ENCODE measurements at places on chromosomes 4 and X. TPM values are rescaled to one million over a fixed set of nuclear protein-coding genes. Genes with fewer than 3 reads are reported as not detected.

The SATL1 gene
- not detected for total RNA-seq

The SPANXB1 gene
- total RNA-seq = 5.2 TPM

The SSX2B gene
- not detected for total RNA-seq

The LUZP4 gene
- total RNA-seq = not detected

The REPS2 gene
- total RNA-seq = 0.08 TPM

DNA sequence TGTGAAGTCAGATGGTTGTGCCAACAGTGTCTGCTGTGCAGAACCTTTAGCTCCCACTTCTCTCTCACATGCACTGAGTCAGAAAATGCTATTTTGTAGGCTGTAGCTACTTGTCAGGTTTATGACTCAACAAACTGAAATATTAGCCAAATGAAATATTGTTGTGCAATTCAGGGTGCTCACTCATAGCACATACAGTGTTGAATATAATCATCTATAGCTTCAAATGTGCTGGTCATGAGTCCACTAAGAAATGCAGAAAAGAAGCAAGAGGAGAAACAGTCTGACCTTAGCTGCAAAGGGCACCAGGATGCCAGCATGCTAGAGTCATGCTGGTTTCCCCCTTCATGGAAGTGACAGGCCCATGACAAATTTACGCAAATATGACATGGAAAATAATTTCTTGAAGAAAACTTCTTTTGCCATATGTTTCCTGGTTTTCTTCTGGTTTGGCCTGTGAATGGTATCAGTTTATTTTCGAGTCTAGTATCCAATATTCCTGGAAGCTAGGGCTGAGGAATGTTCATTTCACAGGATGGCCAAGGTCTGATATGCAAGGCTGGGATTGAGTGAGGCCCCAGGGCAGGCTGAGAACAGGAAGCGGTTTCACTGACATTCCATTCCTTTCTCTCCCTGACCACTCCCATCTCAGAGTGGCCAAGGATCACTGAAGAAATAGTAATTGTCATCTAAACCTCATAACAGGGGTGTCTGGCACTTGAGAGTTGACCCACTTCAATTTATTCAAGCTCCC is 10.3 kb upstream of the CXCL2 start:
- peak; percentile 95 for DNase-seq
- peak overlapping the region; percentile 74 for H3K4me3 ChIP-seq
- peak overlapping the region; percentile 100 for H3K27ac ChIP-seq

- no peak overlapping the region for H3K27ac ChIP-seq
- peaks cover 6% of the 10 kb centered on the region for H3K27me3 ChIP-seq
- H3K4me3 ChIP-seq = no peak overlapping the region
Measured at GRCh38 chr4:113112338-113112978, 63.0 kb downstream of the ANK2 start.

GRCh38 chrX:40237731-40238178 is 140.0 kb upstream of the BCOR start:
- H3K36me3 ChIP-seq = no peaks in the 10 kb centered on the region
- no peak for DNase-seq
- H3K27ac ChIP-seq = no peak overlapping the region
- no peak overlapping the region for H3K4me3 ChIP-seq
- H3K27me3 ChIP-seq = peaks cover 11% of the 10 kb centered on the region

GRCh38 chrX:131958724-131959123 is 64.4 kb upstream of the STK26 start:
- no peak for DNase-seq
- no peaks in the 10 kb centered on the region for H3K36me3 ChIP-seq
- H3K27me3 ChIP-seq = no peaks in the 10 kb centered on the region

- DNase-seq = no peak
- H3K27me3 ChIP-seq = no peaks in the 10 kb centered on the region
- no peak overlapping the region for H3K27ac ChIP-seq
- H3K4me3 ChIP-seq = no peak overlapping the region
- peaks cover 20% of the 10 kb centered on the region for H3K4me1 ChIP-seq
Measured at GRCh38 chrX:48514126-48514806, 5.5 kb downstream of the PORCN start.

GRCh38 chr4:17317526-17317925 is 194.4 kb downstream of the QDPR start:
- peaks cover 47% of the 10 kb centered on the region for H3K4me1 ChIP-seq
- H3K27me3 ChIP-seq = no peaks in the 10 kb centered on the region
- H3K27ac ChIP-seq = no peak overlapping the region
- DNase-seq = no peak
- H3K4me3 ChIP-seq = no peak overlapping the region

DNA sequence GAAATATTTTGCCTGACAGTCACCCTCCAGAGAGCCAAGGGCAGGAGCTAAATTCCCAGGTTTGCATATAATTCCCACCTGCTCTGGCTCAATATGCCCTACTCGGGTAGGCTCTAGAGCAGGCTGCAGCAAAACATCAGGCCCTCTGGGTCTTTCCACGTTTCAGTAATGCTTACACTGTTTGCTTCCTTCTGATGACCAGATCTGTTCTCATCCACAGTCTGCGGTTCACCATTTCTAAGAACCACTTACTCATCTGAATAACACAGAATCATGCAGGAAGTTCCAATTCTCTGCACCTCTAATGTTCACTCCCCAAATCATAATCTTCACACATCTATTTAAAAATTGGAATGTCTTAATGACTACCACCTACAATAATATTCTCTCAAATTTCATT is 141.4 kb downstream of the PPP3CA start:
- no peaks in the 10 kb centered on the region for H3K36me3 ChIP-seq
- peak; percentile 40 for DNase-seq
- H3K27me3 ChIP-seq = no peaks in the 10 kb centered on the region

DNA sequence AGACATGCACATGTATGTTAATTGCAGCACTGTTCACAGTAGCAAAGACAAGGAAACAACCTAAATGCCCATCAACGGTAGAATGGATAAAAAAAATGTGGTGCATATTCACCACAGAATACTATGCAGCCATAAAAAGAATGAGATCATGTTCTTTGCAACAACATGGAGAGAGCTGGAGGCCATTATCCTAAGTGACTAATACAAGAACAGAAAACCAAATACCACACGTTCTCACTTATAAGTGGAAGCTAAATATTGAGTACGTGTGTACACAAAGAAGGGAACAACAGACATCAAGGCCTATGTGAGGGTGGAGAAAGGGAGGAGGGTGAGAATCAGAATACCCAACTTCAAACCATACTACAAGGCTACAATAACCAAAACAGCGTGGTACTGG is 17.4 kb upstream of the LNX1 start:
- no peak overlapping the region for H3K27ac ChIP-seq
- H3K4me3 ChIP-seq = no peak overlapping the region
- peaks cover 2% of the 10 kb centered on the region for H3K27me3 ChIP-seq
- peaks cover 5% of the 10 kb centered on the region for H3K36me3 ChIP-seq

GRCh38 chr4:38157592-38157991 is 197.4 kb downstream of the PTTG2 start:
- H3K4me1 ChIP-seq = peaks cover 86% of the 10 kb centered on the region
- DNase-seq = no peak
- no peaks in the 10 kb centered on the region for H3K27me3 ChIP-seq
- no peaks in the 10 kb centered on the region for H3K36me3 ChIP-seq

GRCh38 chr4:24703298-24703697 is 92.1 kb upstream of the SOD3 start:
- H3K36me3 ChIP-seq = no peaks in the 10 kb centered on the region
- H3K27ac ChIP-seq = no peak overlapping the region
- no peak overlapping the region for H3K4me3 ChIP-seq
- DNase-seq = no peak

DNA sequence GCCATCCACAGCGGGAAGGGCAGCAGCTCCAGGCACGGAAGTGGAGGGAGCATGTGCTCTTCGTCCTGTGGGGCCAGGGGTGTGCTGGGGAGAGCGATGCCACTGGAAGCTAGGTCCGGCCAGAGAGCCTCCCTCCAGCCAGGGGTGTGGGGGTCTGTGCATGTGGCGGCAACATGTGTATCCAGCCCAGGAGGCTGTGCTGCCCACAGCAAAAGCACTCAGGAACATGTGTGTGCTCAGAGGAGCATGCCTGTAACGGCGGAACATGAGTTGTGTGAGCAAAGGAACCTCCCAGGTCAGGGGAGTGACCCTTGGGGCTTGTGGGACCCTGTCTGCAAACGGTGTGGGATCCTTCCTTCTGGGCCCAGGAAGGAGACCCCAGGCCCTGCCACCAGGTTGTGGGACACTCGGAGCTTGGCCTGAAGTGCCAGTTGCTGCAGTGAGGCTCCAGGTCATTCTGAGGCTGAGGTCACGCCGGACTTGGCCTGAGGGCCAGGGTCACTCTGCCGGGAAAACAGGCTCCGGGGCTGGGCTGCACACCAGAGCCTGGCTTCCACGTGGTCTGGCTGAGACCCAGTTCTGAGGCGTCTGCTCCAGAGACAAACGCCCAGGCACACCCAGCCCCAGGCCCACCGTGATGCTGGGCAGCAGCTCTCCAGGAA is 37.2 kb downstream of the CPLX1 start:
- H3K4me3 ChIP-seq = no peak overlapping the region
- H3K36me3 ChIP-seq = no peaks in the 10 kb centered on the region
- no peak overlapping the region for H3K27ac ChIP-seq
- peaks cover 25% of the 10 kb centered on the region for H3K27me3 ChIP-seq

- H3K27ac ChIP-seq = no peak overlapping the region
- H3K4me3 ChIP-seq = no peak overlapping the region
- no peak for DNase-seq
- no peaks in the 10 kb centered on the region for H3K36me3 ChIP-seq
- no peaks in the 10 kb centered on the region for H3K27me3 ChIP-seq
Measured at GRCh38 chrX:95291561-95291960, 1393.1 kb upstream of the DIAPH2 start.

- peak overlapping the region; percentile 77 for H3K27ac ChIP-seq
- peaks cover 32% of the 10 kb centered on the region for H3K36me3 ChIP-seq
- peaks cover 86% of the 10 kb centered on the region for H3K4me1 ChIP-seq
- no peak for DNase-seq
Measured at GRCh38 chr4:24559889-24560288, 24.5 kb downstream of the DHX15 start.

DNA sequence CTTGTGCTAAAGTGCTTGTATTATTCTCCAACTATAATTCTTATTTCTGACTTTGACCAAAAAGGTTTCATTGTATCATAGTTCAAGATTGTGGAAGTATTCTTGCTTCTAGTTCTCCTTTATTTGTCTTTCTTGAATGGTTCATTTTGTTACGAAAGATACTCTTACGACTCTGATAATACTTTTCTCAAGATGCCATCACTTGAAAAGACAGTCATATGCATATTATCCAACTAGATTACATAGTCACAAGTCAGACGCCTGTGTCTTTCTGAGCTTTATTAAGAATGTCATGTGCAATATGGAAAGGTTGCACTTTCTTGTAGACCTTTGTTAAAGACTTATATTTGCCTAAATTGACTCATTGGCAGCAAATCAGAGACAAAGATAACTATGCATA is 71.4 kb upstream of the HPGD start:
- H3K4me1 ChIP-seq = no peaks in the 10 kb centered on the region
- no peak for DNase-seq
- no peak overlapping the region for H3K4me3 ChIP-seq
- no peaks in the 10 kb centered on the region for H3K36me3 ChIP-seq

DNA sequence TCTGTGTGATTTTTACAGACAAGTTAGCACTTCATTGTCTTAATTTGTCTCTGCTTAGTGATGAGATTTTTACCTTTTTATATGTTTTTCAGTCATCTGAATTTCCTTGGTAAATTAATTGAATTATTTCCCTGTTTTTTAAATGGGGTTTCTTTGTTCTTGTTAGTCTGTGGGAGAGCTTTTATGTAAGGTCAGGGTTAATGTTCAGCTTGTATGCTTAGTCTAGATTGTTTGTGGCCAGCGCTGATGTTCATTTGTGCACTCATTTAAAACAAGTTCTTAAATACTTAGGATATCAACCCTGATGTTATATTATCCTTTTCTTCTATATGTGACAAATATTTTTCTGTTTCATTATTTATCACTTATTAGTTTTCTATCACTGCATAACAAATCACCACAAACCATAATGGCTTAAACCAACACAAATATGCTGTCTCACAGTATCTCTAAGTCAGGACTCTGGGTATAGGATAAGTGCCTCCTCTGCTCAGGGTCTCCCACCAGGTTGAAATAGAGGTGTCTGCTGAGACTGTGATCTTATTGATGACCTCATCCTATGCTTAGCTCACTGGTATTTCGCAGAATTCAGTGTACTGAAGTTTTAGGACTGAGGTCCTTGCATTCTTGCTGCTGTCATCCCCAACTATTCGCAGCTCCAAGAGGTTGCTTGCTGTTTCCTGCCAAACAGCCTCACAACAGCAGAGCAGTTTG is 53.2 kb downstream of the ATP10D start:
- peak overlapping the region; percentile 43 for H3K27ac ChIP-seq
- H3K27me3 ChIP-seq = no peaks in the 10 kb centered on the region
- DNase-seq = no peak
- peaks cover 50% of the 10 kb centered on the region for H3K4me1 ChIP-seq

GRCh38 chr4:48307528-48307927 is 33.8 kb upstream of the SLAIN2 start:
- H3K4me1 ChIP-seq = peaks cover 7% of the 10 kb centered on the region
- no peak for DNase-seq
- H3K27me3 ChIP-seq = peaks cover 2% of the 10 kb centered on the region
- no peaks in the 10 kb centered on the region for H3K36me3 ChIP-seq
- H3K4me3 ChIP-seq = no peak overlapping the region
- no peak overlapping the region for H3K27ac ChIP-seq

- no peak for DNase-seq
- no peaks in the 10 kb centered on the region for H3K4me1 ChIP-seq
- no peak overlapping the region for H3K27ac ChIP-seq
- H3K27me3 ChIP-seq = peaks cover 12% of the 10 kb centered on the region
- H3K4me3 ChIP-seq = no peak overlapping the region
Measured at GRCh38 chrX:69317721-69318120, 152.5 kb upstream of the PJA1 start.

DNA sequence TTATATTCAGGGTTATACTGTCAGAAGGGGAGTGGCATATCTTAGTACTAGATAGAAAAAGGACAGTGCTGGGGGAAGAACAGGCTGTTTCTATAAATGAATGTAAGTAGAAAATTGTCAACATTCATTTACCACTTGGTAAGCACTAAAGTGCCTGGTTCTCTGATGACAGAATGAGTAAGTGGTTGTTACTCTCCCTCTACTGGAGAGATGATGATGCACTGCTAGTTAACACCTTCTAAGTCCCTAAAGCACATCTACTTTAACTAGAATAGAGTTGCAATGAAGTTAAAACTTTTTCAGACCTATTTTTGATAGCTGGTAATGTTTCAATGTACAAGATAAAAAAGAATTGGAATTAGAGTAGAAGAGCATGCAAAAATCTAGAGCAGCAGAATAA is 214.5 kb downstream of the KLHL4 start:
- DNase-seq = no peak
- no peaks in the 10 kb centered on the region for H3K36me3 ChIP-seq
- no peaks in the 10 kb centered on the region for H3K4me1 ChIP-seq
- no peak overlapping the region for H3K27ac ChIP-seq

- no peak overlapping the region for H3K4me3 ChIP-seq
- H3K4me1 ChIP-seq = peaks cover 23% of the 10 kb centered on the region
- no peak for DNase-seq
- H3K27me3 ChIP-seq = no peaks in the 10 kb centered on the region
- H3K27ac ChIP-seq = no peak overlapping the region
Measured at GRCh38 chr4:156193106-156193505, 239.4 kb upstream of the CTSO start.

Measured in HFFc6 (cell line).